Stimulated activated CD8-positive, alpha-beta memory T cell treated with anti-CD3 and anti-CD28 coated beads, Interleukin-7, amount 100 ng/mL, for 48 hours (primary cell): ENCODE measurements at places on chromosomes 4 and X.

GRCh38 chr4:113106108-113106507 lies 56.7 kb downstream of the ANK2 start:
- no peak for DNase-seq

GRCh38 chrX:17812763-17813162 lies 48.3 kb downstream of the RAI2 start:
- DNase-seq, result no peak

DNA sequence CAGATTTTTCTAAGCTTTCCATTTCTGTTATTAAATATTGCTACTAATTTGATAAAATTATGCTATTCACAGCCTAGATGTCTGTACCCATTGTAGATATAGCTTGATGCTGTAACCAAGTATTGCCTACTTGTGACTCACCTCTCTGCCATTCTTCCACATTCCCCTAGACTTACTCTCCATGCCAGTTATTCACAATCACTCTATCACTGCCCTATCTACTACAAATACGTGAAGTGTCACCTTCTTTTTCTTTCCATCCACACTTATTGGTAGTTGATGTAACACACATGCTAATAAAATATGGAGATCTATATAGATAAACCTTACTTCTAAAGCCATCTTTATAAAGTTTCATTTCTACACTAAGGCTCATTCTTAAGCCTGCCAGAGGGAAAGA lies 179.4 kb upstream of the PACRGL start:
- no peak for DNase-seq

GRCh38 chrX:151711154-151711553 lies 4.7 kb upstream of the FATE1 start:
- DNase-seq, result no peak

- DNase-seq, result no peak
Observed at GRCh38 chr4:152325831-152326230, 210.1 kb downstream of the FBXW7 start.
